Putamen (tissue), 1 donor: ENCODE measurements at places on chromosomes 3 and 15.
A peak's percentile ranks its signal among the peaks of the same experiment; 100 is the strongest.

GRCh38 chr15:39684233-39684632 is 98.4 kb downstream of the FSIP1 start:
- DNase-seq, result no peak

- peak; percentile 74 for DNase-seq
Observed at GRCh38 chr3:159852821-159853505, 135.7 kb upstream of the IL12A start.

- no peak for DNase-seq
Observed at GRCh38 chr3:13199006-13199776, 126.0 kb upstream of the IQSEC1 start.

DNA sequence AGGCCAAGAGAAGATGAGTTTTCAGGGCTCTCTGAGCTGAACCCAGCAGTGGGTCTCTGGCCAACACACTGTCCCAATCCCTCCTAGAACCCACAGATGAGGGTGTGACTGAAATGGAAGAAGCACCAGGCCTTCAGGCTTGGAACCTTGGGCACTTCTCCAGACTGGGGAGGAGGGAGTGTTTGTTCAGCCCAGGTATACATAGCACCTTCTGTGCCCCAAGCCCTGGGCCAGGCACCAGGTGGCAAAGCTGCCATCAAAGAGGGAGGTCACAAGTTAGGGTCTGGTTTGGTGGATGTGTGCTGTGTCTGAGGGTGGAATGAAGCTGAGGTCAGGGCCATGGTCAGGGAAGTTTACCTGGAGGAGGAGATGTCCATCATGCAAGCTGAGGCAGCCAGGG is 15.8 kb upstream of the RHO start:
- no peak for DNase-seq

DNA sequence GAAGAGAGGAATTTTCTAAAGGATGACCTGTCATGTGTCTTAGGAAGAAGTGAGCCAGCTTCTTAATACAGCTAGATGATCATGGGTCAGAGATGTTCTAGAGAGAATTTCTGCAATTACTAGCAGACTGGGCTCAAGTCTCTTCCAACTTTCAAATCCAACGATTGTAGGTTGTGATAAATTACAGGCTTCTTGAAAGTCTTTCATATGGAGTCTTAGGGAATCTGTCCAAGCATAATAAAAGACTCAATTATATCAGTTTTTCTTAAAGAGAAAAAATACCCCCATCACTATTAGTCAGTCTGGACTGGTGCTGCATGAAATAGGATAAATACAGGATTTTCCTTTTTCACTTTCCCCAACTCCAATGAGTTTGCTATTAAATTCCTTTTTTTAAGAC is 59.1 kb downstream of the DRD3 start:
- DNase-seq, result no peak

DNA sequence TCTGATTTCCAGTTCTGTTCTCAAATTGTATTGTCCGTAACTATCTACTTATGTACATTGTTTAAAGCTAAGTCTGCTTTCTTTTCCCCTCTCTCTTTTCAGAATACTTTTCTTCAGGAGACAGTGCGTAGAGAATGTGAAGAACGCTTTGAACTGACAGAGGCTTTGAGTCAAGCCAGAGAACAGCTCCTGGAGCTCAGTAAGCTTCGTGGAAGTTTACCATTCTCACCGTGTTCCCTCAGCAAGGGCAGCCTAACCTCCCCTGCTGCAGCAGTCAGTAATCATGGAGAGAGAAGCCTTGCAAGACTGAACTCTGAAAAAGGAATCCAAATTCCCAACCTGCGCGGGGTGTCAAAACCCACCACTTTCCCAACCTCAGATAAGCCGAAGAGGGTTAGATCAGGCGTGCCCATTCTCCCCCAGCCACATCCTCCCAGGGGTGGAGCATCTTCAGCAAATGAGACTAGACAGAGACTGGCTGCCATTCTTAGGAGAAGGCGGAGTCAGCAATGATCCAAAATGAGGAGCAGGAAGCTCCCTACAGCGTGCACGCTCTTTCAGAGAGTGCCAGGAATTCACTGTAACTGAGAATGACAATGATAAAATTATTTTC is 114.6 kb downstream of the CCNL1 start:
- no peak for DNase-seq
